ENCODE measurements at places on chromosomes 13 and 19.

GRCh38 chr19:16380943-16381755 lies 56.5 kb downstream of the KLF2 start:
- no peak for DNase-seq

DNA sequence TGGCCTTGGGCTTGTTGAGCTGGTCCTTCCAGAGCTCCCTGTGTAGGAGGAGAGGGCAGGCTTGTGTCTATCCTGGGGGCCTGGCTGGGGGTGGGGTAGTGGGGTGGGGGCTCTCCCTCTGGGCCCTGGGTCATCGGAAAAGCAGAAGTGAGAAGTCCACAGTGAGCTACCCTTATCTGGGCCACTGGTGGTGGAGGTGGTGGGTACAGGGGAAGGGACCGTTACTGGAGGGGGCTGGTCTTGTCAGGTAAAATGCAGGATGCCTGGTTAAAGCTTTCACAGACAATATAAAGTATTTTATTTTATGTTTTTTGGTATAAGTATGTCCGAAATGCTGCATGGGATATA lies 342 bp upstream of the SIGLEC10 start:
- no peak for DNase-seq

- DNase-seq: no peak
Measured at GRCh38 chr13:28601581-28601980, 57.3 kb upstream of the POMP start.

DNA sequence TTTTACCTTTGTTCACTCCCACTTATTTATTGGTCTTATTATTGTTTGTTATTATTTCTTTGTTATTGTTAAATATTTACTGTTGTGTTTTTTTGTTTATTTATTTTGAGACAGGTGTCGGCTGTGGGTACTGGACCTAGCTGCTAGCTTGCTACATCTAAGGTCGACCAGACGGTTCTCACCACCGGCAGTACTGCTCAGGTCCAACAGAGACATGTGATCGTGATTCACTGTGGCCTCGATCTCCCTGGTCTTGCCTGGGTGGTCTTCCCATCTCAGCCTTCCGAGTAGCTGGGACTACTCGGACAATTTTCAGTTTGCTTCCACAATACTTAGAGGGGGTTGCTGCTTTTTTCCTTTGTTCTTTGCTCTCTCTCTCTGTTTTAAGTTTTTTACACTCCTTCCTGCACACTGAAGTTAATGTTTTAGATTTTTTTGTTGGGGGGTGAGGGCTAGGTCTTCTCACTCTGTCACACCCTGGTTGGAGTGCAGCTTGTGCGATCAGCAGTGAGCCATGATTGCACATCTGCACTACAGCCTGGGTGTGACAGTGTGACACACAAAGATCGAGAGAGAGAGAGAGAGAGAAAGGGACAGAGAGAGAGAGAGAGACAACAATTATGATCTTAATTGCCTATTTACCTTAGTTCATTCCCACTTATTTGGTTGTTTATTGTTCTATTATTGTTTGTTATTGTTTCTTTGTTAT lies 1432.4 kb downstream of the UQCRFS1 start:
- DNase-seq: no peak

DNA sequence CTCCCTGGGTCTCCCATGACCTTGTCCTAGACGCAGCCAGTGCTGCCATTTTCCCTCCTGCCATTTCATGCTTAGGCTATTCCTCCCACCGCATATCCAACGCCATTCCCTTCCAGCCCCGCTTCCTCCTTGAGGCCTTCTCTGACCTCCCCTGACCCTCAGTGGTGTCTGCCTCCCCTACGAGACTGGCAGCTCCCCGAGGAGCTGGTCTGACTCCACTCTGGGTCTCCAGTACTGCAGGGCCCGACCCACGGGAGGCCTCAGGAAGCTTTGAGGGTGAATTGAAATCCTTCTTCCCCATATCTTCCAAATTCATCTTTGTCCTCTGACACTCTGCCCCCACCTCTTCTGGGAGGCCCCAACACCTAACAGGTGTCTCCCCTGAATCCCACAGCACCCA lies 708 bp downstream of the KLK15 start:
- DNase-seq: no peak

- no peak for DNase-seq
Measured at GRCh38 chr13:76645632-76646031, 240.6 kb downstream of the KCTD12 start.

- peak; percentile 67 for DNase-seq
Measured at GRCh38 chr19:55491546-55492360, 3.5 kb downstream of the SSC5D start.

- no peak for DNase-seq
Measured at GRCh38 chr19:47776568-47776967, 1.9 kb upstream of the SELENOW start.

DNA sequence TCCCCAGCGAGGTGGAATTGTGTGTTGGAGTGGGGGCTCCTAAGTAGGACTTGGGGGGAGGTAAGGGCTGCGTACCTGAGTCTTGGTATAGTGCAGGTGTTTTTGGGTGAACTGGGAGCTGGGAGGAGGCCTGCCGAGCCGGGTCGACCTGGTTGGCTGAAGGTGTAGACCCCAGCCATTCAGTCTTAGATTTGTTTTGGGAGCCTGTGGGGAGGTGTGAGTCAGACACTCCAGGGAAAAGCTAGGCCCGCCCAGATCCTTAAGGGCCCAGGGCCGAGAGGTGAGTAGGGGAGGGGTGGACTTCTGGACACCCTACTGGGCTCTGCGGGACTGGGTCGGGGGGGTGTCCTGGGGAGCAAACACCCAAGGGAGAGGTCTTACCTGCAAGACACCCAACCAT lies 935 bp downstream of the CRB3 start:
- no peak for DNase-seq
